Left ventricle myocardium inferior (tissue), 1 donor: ENCODE measurements at places on chromosomes 3 and 15. TPM values are rescaled to one million over a fixed set of nuclear protein-coding genes. Genes with fewer than 3 reads are reported as not detected.

GRCh38 chr3:158739078-158739477, 6.8 kb upstream of the RARRES1 start:
- H3K4me3 ChIP-seq, result no peak overlapping the region
- H3K36me3 ChIP-seq, result peaks cover 12% of the 10 kb centered on the region
- H3K4me1 ChIP-seq, result no peaks in the 10 kb centered on the region
- no peak overlapping the region for H3K27ac ChIP-seq

DNA sequence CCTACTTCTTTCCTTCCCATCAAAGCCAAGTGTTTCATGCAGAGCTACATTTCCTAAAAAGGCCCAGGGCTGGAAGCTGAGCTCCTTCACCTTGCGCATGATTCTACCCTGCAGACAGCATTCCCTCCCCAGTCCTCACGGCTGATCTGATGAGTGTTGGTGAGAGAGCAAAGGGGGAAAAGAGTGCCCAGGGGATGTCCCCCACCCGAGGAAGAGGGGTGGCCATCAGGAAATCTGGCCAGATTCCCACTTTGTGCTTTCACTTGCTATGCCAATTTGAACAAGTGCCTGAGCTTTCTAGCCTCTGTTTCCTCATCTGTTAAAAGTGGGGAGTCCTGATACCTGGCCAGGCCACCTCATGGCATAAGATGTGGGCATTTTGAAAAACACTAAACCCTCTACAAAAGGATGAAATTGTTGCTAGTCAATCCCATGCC, 231.0 kb upstream of the TLE3 start:
- H3K4me3 ChIP-seq, result no peak overlapping the region
- H3K27ac ChIP-seq, result no peak overlapping the region
- no peaks in the 10 kb centered on the region for H3K27me3 ChIP-seq
- no peak for DNase-seq

GRCh38 chr3:98894791-98895576, 6.5 kb downstream of the DCBLD2 start:
- no peak for DNase-seq
- peak overlapping the region; percentile 32 for H3K27ac ChIP-seq
- no peaks in the 10 kb centered on the region for H3K36me3 ChIP-seq
- H3K4me3 ChIP-seq, result no peak overlapping the region

DNA sequence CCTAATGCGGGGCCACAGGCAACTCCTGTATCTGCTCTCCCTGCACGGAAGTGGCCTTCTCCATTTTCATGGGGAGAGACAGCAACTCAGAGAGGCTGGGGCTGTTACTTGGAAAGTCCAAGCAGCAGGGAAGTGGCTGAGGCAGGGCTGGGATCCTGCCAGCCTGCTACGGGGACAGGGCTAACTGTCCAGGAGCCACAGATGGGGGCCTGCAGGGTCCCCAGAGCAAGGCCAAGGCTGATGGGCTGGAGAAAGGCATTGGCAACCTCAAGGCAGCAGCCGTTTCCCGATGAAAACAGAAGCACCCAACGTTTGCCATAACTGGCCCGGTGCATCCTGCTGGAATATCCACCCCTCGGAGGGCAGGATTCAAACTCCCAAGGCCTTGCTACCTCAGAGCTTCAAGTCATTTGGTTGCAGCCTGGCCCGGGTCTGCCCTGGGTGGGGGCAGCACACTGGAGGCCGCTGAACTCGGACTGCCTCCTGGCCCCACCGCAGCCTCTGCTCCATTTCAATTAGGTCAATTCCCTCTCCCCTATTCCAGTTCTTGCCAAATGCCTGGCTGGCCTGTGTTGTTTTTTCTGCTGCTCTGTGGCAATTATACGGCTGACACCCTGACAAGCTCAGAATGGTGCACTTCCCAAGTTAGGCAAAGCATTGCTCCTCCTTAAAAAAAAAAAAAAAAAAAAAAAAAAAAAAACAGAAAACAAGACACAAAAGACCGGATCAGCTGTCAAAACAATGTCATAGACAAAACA, 143.5 kb downstream of the NUP210 start:
- no peaks in the 10 kb centered on the region for H3K36me3 ChIP-seq
- peak overlapping the region; percentile 25 for H3K4me3 ChIP-seq
- peak overlapping the region; percentile 73 for H3K27ac ChIP-seq
- peaks cover 21% of the 10 kb centered on the region for H3K4me1 ChIP-seq
- DNase-seq, result peak; percentile 48

DNA sequence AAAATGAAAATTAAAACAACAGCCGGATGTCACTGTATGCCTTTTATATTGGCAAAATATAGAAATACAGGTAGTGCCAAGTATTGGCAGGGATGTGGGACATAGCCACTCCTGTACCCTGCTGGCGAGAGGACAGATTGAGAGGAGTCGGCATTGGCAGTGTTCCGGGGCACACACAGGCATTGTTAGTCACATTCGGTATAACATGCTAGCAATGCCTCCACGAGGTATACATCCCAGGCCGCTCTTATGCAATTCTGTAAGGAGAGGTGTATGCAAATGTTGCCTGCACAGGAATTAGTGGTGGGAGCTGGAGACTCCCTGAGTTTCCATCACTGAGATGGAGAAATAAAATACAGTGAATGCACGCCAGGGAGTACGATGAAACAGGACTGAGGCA, 99.4 kb upstream of the DLG1 start:
- no peaks in the 10 kb centered on the region for H3K36me3 ChIP-seq
- DNase-seq, result no peak
- H3K27ac ChIP-seq, result no peak overlapping the region
- peaks cover 25% of the 10 kb centered on the region for H3K4me1 ChIP-seq
- H3K4me3 ChIP-seq, result no peak overlapping the region

GRCh38 chr15:40161693-40162391, 973 bp downstream of the BUB1B start:
- DNase-seq, result no peak
- no peaks in the 10 kb centered on the region for H3K27me3 ChIP-seq
- peak overlapping the region; percentile 75 for H3K4me3 ChIP-seq
- H3K36me3 ChIP-seq, result no peaks in the 10 kb centered on the region
- H3K27ac ChIP-seq, result no peak overlapping the region

GRCh38 chr3:153282355-153282754, 120.3 kb downstream of the RAP2B start:
- no peaks in the 10 kb centered on the region for H3K36me3 ChIP-seq
- peaks cover 21% of the 10 kb centered on the region for H3K4me1 ChIP-seq
- no peak overlapping the region for H3K4me3 ChIP-seq
- H3K27ac ChIP-seq, result no peak overlapping the region
- H3K27me3 ChIP-seq, result no peaks in the 10 kb centered on the region
- no peak for DNase-seq

- peaks cover 48% of the 10 kb centered on the region for H3K4me1 ChIP-seq
- H3K27me3 ChIP-seq, result no peaks in the 10 kb centered on the region
- H3K27ac ChIP-seq, result no peak overlapping the region
- no peaks in the 10 kb centered on the region for H3K36me3 ChIP-seq
- no peak for DNase-seq
These were observed 45.7 kb upstream of the RAB6B start for GRCh38 chr3:133941415-133941821.

Gene GRAMD2A
- total RNA-seq, result not detected

Gene CMSS1
- 34.8 TPM for total RNA-seq
